Endothelial cell (in vitro differentiated cells): ENCODE measurements at places on chromosomes 3 and 15.

DNA sequence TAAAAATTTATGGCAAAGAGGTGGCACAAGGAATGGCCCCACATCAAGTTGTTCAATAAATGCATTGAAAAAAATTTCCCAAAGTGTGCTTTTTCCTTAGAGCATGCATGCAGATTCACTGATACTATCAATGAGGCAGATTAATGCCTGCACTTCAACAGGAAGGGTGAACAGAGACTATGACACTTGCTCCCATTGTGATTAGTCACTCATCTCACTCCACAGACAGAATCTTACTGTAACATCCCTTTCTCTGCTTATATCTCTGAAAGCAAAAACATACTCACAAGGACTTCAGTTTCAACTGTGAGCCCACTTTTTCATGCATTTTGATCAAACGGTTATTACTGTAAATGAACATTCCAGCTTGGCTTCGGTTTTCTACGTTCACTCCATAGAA lies 60.9 kb downstream of the MORC1 start:
- no peak overlapping the region for H3K4me3 ChIP-seq
- no peaks in the 10 kb centered on the region for H3K27me3 ChIP-seq
- H3K27ac ChIP-seq = no peak overlapping the region
- no peak for DNase-seq
- H3K4me1 ChIP-seq = peaks cover 7% of the 10 kb centered on the region

DNA sequence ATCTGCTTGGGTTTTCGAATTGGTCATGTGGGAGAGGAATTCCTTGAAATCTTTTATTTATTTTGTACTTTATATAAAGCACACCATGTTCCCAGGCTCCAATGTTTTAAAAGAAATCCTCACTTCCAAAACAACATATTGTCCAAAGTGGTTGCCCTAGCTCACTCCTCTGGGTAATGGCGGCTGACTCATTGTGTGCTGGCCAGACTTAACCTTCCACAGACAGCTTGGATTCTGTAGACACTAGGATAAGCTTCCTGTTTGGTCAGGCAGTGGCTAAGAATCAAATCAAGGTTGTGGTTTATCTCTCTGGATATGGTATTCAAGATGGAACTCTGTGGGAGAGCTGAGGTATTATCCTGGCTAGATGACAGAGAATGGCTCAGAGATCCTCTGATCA lies 55.8 kb upstream of the FAM98B start:
- no peaks in the 10 kb centered on the region for H3K27me3 ChIP-seq
- H3K4me1 ChIP-seq = peaks cover 7% of the 10 kb centered on the region
- H3K4me3 ChIP-seq = no peak overlapping the region
- H3K36me3 ChIP-seq = no peaks in the 10 kb centered on the region

GRCh38 chr3:5757213-5757804 lies 569.8 kb downstream of the EDEM1 start:
- peaks cover 2% of the 10 kb centered on the region for H3K27me3 ChIP-seq
- H3K27ac ChIP-seq = no peak overlapping the region
- H3K36me3 ChIP-seq = peaks cover 8% of the 10 kb centered on the region
- peaks cover 3% of the 10 kb centered on the region for H3K4me1 ChIP-seq
- H3K4me3 ChIP-seq = no peak overlapping the region
- no peak for DNase-seq

- H3K27me3 ChIP-seq = peaks cover 3% of the 10 kb centered on the region
- H3K4me3 ChIP-seq = peak overlapping the region; percentile 69
- no peaks in the 10 kb centered on the region for H3K36me3 ChIP-seq
- no peaks in the 10 kb centered on the region for H3K4me1 ChIP-seq
- no peak overlapping the region for H3K27ac ChIP-seq
These were observed 4.9 kb upstream of the RPN1 start for GRCh38 chr3:128655531-128655930.
